ENCODE measurements at places on chromosomes 1 and 21.

- DNase-seq: peak; percentile 66
Observed at GRCh38 chr1:219385787-219386427, 212.2 kb downstream of the LYPLAL1 start.

- no peak for DNase-seq
Observed at GRCh38 chr1:107762751-107763390, 202.1 kb downstream of the VAV3 start.

DNA sequence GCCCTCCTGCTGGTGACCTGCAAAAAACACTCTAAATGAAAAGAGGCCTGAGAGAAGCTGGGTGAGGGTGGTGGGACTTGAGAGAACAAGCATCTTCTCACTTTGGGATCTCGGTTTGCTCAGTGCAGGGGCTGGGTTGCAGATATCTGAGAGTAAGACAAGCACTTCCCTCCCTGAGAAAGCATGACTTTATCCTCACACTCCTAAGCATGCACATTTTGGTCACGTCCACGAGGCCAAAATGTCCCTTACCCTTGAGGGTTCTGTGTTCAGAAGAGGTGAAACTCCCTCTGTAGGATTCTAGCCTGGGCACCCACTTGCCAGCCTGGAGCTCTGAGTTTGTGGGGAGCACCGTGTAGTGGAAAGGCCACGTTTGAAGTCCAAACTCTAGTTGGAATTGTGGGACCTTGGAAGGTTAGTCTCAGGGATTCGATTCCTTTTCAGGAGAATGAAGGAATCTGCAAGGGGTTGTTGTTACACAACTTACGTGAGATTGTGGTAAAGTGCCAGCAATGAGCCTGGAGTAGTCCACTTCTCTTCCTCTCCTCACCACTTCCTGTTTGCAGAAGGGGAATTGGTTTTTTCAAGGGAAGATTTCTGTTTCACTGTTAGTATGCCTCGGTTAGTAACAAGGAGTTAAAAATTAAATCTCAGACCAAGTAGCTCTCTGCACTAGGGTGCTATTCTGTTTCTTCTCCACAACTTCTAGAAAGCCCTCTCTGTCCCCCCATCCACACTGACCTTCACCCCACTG, 3.0 kb downstream of the FCAMR start:
- no peak for DNase-seq

- DNase-seq: no peak
Observed at GRCh38 chr1:46453449-46453848, 36.2 kb upstream of the DMBX1 start.

DNA sequence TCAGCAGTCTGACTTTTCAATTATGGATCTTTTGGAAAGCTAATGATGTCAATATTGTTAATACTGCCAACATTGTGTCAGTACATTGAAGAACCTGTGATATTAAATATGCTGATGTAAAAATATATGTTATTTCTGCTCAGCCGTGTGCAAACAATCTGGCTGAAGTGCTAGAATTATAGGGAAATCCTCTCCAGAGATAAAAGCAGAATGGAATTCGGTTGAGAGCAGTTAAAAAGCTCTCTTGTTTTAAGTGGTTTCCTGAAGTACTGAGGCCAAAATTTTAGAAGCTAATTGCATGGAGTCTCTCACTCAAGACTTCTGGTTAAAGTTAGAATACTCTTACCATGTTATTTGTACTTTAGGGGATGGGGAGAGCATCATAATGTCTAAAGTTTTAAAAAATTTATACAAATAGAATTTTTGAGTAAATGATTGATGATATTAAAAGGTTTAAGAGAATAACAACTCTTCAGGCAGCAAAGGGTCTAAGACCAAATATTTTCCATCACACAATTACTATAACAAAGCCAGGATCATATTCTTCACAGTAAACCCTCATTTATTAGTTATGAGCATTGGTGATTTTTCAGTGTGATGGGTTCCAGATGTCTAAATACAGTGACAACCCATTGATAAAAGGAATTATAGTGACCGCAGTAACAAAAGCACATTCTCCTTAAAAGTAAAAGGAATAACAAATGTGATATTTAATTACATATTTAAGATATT, 834.2 kb upstream of the CXADR start:
- no peak for DNase-seq

DNA sequence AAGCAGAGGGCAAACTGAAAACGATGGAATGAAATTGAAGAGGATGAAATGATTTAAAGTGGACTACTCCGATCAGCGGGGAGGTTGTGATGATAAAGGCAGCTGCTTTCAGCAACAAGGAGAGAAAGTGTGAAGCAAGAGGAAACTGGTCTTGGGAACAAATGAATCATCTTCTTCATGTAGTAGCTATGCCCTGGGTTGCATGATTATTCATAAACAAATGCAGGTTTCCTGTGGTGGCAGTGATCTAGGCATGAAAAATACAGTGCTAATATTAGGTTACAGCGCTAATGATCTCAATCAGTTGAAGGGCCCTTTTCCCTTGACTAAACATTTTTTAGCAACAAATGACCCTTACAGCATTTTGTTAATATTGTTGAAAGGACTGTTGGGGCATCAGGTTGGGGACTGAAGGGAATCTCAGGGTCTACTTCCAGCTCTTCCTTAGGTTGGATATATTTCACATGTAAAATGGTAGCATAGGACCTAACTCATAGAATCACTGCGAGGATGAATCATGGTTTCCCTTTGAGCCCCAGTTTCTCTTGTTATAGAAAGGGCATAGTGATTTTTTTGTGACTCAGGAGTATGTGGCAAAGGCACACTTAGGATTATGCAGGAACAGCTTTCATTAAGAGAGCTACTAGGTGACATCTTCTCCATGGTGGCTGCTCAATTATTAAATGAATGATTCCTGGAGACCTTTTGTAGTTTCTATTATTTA, 1.9 kb upstream of the ZFYVE9 start:
- peak; percentile 23 for DNase-seq

- DNase-seq: peak; percentile 73
Observed at GRCh38 chr21:43196826-43197225, 28.0 kb downstream of the CRYAA start.

DNA sequence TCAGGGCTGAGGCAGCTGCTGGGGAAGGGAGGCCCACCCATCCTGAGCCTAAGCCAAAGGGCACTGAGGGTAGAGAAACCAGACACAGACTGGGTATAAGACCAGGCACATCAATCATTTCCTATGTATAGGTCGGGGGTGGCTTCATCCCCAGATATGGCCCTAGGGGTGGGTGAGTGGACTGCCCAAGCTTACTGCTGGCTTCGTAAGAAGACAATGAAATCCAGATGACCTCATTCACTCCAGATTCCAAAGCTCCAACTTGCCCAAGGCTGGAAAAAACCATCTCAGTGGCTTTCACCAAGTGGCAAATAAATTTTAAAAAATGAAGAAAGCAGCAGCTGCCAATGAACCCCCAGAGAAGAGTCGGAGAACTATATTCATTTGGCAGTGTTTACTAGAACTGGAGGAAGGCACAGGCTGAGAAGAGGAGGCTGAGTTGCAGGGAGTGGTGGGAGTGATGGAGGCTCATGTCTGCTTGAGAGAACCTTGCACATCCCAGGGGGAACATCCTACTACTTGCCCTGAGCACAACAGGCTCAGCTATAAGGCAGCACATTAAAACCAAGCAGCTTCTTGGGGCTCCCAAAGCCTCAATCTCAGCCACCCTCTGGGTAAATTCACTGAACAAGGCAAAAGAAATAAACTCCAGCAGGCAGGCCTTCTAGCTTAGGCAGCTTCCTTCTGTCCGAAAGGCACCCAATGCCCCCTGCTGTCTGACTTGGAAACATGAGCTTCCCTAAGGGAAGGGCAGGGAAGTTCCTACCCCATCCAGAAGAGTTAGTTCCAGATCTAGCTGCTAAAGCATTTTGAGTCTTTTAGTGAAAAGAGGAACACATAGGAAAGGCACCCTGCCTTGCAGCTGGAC, 14.1 kb downstream of the PEA15 start:
- DNase-seq: peak; percentile 72

- DNase-seq: no peak
Observed at GRCh38 chr21:42521805-42522204, 8.2 kb downstream of the SLC37A1 start.

GRCh38 chr1:119787776-119788175, 19.1 kb upstream of the HMGCS2 start:
- no peak for DNase-seq

GRCh38 chr1:26848941-26849774, 13.8 kb upstream of the SFN start:
- peak; percentile 68 for DNase-seq
